ENCODE measurements at places on chromosomes 5 and 9.

DNA sequence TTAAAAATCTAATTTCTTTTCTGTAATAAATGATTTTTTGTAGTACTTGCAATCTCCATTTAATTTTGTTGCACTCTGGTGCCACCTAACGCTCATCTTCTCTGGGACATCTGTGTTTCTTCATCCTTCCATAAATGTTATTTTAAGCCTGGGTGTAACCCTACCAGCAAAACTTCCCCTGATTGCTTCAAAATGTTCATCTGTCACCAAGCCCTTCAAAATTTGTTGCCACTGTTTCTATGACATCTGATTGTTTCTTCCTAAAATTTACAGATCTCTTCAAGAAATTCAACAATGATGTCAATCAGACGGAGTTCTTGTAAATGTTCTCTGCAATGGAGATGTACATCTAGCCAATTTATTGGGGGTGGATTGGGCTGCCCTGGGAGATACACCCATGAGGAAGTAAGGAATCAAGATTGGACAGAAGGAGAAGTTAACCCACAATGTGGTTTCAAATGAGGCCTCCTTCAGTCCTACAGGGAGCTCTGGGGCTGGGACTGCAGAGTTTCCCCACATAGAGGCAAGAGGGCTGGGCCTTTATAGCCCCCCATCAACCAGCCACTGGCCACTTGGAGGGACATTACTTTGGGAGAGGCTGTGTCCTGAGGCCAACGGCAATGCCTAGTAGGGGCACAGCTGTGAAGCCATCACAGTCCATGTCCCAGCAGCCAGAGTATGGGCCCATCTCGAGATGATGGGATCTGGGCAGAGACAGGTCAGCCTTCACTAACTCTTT, 23.3 kb downstream of the MCTP1 start:
- DNase-seq, result peak; percentile 52

DNA sequence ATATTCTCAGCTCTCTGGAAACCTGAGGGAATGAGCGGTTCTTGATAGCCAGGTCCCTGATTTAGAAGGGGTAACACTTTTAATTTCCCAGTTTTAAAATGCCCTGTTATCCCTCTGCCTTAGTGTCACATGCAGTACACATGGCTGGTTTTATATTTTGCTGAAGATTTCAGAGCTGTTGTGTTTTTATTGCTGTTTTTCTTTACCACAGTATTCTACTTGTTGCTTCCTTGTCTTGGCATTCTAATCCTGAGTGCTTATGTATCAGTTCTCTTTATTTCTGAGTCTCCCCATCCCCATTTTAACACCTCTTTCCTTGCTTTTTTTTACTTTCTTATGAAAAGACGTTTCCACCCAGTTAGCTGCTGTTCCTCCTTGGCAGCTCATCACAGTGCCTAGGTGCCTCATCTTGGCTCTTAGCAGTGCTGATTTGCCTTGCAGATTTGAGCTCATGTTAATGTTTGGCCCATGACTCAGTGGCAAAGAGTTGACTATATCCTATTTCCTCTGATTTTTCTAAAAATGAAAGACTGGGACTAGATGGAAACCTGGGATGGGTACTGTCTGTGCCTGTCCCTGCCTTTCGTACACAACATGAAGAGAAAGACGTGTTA, 3.7 kb downstream of the MTRR start:
- DNase-seq, result no peak

- DNase-seq, result no peak
Measured at GRCh38 chr9:96079779-96080178, 204.3 kb downstream of the ERCC6L2 start.

GRCh38 chr5:3839151-3839550, 243.5 kb downstream of the IRX1 start:
- no peak for DNase-seq

- no peak for DNase-seq
Measured at GRCh38 chr5:105677291-105677690, 1993.4 kb downstream of the EFNA5 start.

DNA sequence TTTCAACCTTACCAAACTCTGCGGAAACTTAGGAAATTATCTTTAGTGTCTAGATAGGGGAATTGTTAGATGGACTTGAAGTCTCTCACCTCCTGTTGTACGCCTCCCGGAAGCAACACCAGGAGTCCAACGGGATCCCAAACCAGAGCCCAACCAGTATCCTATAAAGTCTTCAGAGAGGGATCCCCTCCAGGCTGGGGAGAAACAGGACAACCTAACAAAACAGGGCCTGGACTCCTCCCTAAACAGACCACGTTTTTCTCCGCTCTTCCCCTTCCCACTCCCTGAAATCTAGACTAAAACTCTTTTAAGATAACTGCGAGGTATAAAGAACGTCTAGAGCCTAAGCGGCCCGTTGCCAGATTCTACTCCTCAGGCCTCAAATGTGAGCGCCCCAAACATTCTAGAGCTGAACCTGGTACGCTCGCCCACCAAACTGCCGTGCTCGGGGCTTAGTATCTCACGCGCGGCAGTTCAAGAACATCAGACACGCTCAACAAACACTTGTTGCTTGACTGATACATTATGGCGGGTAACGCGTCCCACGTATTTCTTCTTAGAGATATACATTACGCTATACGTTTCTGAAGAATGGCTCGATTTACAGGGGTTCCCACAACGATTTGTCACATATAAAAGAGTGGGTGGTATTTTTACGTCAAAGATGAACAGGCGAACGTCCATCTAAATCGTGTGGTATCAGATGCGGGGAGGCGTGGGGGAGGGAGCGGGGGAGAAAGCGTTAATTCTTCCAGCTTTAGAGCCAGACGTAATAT, 663 bp upstream of the SMIM27 start:
- peak; percentile 85 for DNase-seq

DNA sequence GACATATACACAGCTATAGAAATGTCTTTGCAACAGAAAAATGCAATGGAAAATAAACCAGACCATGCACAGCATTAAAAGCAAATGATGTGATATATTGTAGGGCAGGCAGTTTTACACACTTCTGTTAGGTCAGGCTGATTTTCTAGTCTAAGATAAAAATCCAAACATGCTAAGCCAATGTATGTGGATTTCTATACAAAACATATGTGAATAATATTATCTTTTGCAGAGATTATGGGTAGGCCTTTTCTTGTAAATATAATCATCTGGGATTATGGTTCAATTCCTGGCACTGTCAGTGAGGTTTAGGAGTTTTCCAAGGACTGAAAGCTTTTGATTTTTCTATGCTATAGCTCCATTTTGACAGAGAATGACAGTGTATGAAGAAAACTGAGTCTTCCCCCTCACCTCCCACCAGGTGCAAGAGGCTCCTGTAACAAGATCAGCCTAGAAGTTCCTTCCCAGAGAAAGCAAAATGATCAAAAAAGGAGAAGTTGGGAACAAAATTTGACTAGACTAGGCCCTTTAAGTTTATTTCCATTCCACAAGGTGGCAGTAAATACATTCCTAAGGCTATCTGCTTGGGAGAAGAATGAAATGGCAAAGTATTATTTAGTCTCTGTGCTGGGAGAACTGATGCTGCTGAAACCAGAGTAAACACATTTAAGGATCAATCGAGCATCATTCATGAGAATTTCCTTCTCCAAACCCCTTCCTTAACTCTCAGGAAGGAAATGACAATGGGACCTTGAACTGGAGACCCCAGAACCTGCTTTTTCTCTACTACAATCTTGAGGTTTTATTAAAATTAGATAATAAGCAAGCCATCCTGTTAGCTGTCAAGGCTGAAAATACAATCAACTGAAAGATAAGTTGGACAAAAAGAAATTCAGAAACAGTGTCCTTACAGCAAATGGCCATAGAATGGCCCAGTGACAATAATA, 133.0 kb upstream of the TUT7 start:
- peak; percentile 23 for DNase-seq

All from erythroblast (primary cell).